CD4-positive, alpha-beta memory T cell (primary cell): ENCODE measurements at places on chromosomes 3 and 15.

- no peak for DNase-seq
Observed at GRCh38 chr3:120162400-120162799, 68.2 kb upstream of the GSK3B start.

DNA sequence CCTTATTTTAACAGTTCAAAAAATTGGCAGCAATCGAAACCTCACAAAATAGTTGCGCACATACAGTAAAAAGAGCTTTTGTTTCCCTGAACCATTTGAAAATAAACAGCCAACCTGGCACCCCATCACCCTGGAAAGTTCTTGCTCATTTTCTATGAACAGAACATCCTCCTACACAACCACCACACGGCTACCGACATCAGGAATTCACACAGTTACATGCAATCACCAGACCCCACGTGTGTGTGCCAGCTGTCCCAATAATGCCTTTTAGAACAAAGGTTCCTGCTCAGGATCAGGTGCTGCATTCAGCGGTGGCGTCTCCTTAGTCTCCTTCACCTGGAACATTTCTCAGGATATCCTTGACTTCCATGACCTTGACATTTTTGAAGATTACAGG, 186.5 kb downstream of the KLF13 start:
- no peak for DNase-seq

DNA sequence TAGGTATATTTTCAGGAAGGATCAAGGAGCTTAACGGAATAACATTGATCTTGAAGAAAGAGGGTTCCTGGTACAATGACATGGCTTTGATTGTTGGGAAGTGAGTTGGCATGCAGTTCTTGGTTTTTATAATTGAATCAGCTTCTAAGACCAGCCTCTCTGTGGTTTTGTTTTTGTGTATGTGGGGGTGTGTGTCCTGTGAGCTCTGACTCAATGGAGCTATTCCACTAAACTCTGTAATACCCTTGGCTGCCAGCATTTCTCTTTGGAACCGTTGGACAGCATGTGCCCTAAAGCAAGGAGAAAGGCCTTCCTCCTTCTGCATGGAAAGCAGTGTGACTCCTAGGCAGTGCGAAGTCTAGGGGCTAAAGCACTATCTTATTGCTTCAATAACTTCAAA, 124.8 kb downstream of the EDEM1 start:
- DNase-seq = no peak

GRCh38 chr15:89186803-89187202, 34.6 kb downstream of the RLBP1 start:
- no peak for DNase-seq

DNA sequence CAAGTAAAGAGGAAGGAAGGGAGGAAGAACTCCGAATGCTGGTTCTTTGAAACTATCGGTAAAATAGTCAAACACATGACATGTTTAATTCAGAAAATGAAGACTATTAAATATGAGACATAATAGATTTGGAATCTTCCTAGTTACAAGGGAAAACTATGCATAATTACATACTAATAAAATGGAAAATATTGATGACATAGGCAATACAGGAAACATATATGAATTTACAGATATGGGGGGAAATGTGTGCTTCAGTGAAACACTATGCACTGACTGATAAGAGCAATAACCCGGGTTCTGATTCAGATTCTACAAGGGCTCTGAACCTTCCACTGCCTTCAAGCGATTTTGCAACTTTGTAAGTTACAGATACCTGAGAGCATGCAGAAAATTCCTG, 185.9 kb downstream of the PDE8A start:
- DNase-seq = no peak

- DNase-seq = no peak
Observed at GRCh38 chr15:43433661-43434303, 59.2 kb downstream of the TP53BP1 start.

DNA sequence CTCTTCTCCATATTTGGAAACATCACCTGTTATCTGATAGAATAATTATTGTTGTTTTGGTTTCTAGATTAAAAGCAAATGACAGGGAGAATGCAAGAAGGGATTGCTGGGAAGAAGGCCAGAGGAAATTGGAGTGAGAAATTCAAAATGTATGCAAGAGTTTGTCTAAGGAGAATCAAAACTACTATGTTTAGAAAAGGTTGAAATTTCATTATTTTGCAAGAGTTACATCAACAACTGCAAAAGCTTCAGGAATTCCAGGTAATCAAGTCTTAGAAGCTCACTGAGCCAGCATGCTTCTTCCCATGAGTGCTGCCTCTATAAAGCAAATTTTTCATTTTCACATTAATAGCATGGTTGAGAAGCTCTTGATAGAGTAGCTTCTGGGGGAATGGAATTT, 177.2 kb upstream of the GBE1 start:
- DNase-seq = no peak

GRCh38 chr3:22713936-22714335, 489.2 kb upstream of the UBE2E2 start:
- no peak for DNase-seq

GRCh38 chr3:25035526-25035925, 392.5 kb upstream of the RARB start:
- no peak for DNase-seq

- DNase-seq = no peak
Observed at GRCh38 chr15:75659928-75660645, 12.4 kb downstream of the SNX33 start.

- no peak for DNase-seq
Observed at GRCh38 chr3:64355401-64355807, 130.1 kb upstream of the PRICKLE2 start.

- no peak for DNase-seq
Observed at GRCh38 chr3:152038490-152038889, 165.0 kb downstream of the SUCNR1 start.

- no peak for DNase-seq
Observed at GRCh38 chr15:78680431-78681075, 39.5 kb upstream of the CHRNB4 start.

DNA sequence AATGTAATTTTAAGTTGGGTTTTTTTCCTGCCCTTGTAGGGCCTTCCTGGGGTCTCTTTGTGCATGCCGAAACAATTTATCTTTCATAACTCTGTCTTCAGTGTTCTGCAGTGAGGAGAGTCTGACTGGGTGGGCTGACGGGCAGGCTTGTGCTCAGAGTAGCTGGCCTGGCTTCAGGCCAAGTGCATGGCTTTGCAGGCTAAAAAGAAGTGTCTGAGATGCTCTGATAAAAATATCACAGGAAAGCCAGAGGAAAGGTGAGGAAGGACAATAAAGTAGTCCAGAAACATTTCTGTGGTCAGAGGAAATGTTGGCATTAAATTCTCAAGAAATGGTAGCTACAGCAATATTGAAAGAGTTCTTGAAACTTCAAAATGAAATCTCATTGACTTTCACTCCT, 25.5 kb downstream of the ST3GAL6 start:
- DNase-seq = no peak
